Fibroblast of gingiva (primary cell): ENCODE measurements at places on chromosomes 6 and 20.

DNA sequence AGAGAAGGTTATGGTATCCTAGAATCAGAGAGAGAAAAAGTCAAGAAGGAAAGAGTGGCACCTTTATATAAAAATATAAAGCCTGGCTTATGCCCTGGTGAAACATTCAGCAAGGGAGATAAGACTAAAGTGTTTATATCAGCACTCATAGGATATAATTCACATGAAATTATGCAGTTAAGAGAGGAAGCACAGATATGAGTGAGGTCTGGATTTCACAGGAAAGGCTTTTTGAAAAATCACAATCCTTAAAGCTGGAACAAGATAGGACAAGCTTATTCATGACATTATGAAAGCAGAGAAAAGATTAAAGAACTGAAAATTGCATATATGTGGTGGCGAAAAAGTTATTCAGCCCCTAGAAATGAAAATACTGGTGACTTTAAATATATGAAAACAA is 181.2 kb upstream of the FLRT3 start:
- no peak for DNase-seq

DNA sequence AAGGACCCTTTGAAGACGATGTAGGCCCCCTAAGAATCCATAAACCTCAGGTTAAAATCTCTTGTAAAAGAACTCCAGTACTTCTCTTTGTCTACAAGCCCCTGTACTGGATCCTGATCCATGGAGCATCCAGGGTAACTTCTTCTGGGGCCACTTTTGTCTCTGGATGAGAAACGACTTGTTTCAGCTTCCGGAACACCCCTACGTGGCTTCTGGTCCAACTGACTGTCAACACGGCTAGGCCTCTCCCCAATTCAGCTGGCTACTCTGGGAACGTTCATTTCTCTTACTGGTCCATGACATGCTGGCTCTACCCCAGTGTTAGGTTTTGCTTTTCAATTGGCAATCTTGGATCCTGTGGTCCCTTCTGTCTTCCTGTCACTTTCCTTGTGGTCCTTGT is 198.0 kb downstream of the BACH2 start:
- no peak for DNase-seq

GRCh38 chr6:46098678-46099077 is 31.1 kb upstream of the ENPP4 start:
- DNase-seq, result no peak

GRCh38 chr6:30154709-30155519 is 6.1 kb downstream of the TRIM10 start:
- peak; percentile 10 for DNase-seq

GRCh38 chr6:19943042-19943441 is 105.9 kb downstream of the ID4 start:
- DNase-seq, result no peak

GRCh38 chr20:20733943-20734342 is 21.5 kb upstream of the RALGAPA2 start:
- DNase-seq, result no peak

DNA sequence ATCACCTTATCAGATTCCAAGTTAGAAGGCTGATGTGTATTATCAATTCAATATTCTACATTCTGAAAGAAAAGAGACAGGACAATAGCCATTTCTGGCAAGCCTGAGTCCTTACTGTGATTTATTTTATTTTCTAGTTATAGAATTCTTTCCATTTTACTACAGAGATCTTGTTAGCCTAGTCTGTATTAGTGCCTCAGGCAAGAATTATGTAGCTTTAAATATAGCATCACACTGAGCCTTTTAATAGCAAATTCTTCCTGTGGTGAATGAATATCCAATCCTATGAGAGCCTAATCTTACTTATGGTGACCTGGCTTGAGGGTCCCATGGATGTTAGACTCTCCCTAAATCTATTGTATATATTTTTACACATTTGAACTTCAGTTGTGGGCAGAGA is 732.8 kb upstream of the CITED2 start:
- no peak for DNase-seq

DNA sequence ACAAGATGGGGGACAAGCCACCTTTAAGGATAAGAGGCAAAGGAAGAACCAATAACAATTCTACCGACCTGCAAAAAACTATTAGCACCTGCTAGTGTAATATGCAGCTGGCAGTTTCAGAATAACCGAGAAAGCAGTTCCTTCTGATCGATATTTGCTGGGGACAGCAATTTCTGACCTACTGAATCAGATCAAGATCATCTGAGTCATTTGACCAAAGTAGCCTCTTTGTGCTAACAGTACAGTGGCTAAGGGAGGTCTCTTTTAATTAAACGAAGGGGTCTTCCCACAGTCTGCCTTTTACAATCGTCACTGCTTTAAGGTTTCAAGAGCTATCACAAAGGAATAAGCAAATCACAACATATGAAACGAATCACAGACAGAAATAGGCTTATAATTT is 318.9 kb downstream of the BTBD9 start:
- no peak for DNase-seq
